Astrocyte of the spinal cord (primary cell): ENCODE measurements at places on chromosomes 7 and 10.

- no peak for DNase-seq
Measured at GRCh38 chr10:11429439-11430052, 181.9 kb downstream of the USP6NL start.

DNA sequence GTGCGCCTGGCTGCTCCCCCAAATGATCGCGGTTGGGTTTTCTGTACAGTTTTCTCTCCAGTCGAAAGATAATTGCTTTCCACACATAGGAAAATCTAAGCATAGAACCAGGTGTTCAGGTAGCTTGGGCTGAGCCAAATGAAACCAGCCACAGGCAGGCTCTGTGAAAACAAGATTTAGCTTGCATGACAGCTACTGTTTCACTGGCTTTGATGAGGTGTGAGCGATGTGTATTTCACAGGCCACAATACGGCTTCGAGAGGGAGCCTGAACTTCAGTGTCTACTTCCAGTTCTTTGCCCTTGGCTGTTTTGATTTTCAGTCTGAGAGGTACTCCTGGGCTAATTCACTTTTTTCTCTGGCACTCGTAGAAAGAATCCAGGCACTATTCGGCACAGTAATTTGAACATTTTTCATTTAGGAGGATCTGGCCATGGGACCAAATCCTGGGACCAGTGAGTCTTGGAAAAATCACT is 110.5 kb downstream of the JCAD start:
- DNase-seq = no peak

DNA sequence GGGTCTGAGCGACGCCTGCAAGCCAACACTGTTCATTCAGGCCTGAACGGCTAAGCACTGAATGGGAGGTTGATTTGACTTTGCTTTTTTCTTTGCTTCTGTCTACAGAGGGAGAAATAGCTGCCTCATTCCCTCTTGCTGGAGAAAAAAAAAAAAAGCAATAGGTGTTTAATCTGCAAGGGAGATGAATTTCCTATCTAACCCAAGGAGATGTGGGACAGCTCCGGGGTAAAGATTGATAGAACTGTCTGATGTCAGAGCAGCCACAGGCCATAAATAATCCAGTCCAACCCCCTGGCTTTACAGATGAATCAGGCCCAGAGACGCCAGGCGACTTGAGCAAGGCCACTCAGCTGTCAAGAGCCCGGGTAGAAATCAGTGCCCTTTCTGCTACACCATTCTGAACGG is 168.0 kb downstream of the ARHGAP12 start:
- DNase-seq = no peak

DNA sequence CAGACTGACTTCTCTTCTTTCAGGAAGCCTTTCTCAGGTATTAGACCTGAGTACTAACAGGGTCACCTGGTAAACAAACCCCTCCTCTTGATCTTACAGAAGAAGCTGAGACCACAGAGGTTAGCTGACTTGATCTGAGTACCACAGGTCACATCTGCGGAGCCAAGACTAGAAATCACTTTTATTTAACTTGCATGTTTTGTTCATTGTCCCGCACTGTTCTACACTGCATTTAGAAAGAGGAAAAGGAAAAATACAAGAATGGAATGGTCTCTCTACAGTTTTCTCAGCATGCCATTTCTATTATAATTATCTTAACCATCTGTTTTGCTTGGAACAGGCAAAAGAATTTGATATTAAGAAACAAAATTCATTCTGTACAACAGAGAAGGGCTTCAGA is 245.6 kb upstream of the ETV1 start:
- DNase-seq = no peak

GRCh38 chr10:133195096-133195495 is 34.9 kb upstream of the UTF1 start:
- no peak for DNase-seq

DNA sequence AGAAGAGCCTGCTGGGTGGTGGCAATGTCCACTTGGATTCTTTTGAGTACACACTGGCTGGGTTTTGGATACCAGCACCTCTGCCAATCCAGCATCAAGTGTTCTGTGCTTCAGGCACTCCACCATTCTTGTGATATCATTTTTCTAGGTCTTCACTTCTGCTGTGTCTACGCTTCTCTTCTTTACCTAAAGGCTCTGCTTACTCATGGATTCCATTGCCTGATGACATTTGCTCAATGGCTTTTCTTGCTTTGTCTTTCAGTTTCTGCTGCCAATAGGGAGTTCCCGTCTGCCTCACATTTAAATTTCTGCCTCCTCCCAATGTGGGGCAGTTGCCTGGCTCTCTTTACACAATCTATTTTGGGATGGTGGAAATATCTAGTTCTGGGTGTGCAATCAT is 12.7 kb upstream of the PAPSS2 start:
- no peak for DNase-seq

DNA sequence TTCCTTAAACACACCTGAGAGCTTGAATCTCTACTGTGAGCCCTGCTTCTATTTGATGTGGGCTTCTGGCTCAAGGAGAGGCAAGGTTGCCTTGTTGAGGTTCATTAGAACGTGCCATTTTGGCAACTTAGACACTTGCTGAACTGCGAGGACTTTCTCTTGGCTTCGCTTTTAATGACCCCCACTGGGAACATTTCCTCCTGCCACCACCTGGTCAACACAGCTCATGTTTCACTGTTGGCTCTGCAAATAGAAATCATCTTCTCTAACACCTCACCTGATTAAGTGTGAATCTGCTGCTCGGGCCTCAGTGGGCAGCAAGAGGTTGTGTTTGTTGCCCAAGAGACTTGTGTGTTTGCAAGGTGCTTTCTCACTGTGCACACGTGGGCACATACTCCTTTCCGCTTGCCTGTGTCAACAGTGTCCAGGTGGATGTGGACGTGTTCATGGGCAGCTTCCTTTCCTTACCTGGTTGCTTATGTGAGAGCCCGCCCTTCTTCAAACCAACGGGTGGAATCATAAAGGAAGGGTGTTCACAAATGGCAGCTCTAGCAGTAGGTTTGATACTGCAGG is 147.0 kb downstream of the NRP1 start:
- no peak for DNase-seq

DNA sequence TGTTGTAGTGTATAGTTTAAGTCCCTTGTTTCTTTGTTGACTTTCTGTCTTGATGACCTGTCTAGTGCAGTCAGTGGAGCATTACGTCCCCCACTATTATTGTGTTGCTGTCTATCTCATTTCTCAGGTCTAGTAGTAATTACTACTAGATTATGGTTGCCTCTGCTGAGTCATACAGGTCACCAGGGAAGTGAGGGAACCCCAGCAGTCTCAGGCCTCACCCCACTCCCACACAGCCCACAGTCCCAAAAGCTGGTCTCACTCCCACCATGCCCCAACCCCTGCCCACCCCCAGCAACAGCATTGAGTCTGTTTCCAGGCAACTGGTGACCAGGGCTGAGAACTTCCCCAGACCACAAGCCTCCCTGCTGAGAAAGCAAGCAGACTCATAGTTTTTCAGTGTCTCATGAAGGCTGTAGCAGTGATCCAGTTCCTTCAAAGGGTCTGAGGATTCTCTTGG is 88.0 kb downstream of the PLXDC2 start:
- DNase-seq = peak; percentile 94

- DNase-seq = no peak
Measured at GRCh38 chr7:157080111-157080730, 58.5 kb upstream of the UBE3C start.

DNA sequence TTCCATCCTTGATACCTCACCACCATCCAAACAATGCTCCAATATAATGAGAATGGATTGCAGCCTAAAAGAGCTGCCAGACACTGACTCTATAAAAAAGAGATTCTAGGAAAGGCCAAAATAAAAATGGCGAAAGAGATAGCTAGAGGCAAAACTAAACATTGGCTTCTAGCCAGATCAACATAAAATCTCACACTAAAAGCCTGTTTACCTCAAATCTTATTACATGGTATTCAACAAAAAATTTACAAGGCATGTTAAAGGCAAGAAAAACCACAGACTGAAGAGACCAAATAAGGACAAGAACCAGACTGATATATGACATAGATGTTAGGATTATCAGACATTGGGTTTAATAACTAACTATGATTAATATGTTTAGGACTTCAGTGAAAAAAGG is 1127.0 kb downstream of the DNAJB9 start:
- DNase-seq = no peak

DNA sequence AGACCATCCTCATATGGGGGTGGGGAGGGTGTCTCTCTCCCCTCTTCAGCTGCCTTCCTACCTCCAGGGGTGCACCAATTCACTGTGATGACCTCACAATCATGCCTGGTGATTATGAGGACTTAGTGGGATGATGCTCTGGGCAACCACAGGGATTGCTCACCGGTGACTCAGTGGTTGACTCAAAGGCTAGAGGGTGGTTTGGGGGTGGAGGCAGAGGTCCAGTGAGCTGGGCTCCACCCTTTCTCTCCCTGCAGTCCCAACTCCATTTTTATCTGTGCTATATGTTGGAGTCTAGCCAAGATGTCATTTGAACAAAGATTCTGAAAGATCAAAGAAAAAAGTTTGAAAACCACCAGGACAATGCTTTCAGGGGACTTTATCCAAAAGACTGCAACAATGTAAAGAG is 286.9 kb downstream of the KCNMA1 start:
- peak; percentile 99 for DNase-seq

DNA sequence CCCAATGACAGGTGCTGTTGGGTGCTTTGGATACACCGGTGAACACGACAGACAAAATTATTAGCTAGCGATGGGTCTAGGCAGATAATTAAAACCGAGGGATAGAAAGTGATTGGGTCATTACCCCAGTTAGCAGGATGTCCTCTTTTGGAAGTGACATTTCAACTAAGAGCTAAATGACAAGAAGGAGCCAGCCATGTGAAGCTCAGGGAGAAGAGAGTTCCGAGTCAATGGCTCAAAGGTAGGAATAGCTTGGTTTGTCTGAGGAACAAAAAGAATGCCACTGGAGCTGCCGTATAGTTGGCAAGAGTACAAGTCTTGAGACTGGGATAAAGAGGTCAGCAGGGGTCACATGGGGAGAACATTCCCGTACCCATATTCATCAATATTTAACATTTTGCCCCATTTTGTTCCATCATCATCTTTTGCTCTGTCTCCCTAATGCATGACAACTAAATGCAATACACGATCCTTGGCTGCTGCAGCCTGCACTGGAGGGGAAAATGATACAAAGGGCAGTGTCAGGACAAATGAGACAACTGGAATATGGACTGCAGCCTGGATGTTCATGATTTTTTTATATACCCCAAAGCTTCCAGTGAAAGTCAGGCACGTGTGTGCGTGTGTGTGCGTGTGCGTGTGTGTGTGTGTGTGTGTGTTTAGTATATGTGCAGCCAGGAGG is 115.7 kb downstream of the ICA1 start:
- DNase-seq = no peak

GRCh38 chr10:88893611-88894010 is 13.6 kb downstream of the STAMBPL1 start:
- DNase-seq = no peak

- DNase-seq = no peak
Measured at GRCh38 chr7:112336936-112337576, 113.2 kb upstream of the IFRD1 start.

- DNase-seq = no peak
Measured at GRCh38 chr10:131561897-131562296, 250.4 kb upstream of the TCERG1L start.

DNA sequence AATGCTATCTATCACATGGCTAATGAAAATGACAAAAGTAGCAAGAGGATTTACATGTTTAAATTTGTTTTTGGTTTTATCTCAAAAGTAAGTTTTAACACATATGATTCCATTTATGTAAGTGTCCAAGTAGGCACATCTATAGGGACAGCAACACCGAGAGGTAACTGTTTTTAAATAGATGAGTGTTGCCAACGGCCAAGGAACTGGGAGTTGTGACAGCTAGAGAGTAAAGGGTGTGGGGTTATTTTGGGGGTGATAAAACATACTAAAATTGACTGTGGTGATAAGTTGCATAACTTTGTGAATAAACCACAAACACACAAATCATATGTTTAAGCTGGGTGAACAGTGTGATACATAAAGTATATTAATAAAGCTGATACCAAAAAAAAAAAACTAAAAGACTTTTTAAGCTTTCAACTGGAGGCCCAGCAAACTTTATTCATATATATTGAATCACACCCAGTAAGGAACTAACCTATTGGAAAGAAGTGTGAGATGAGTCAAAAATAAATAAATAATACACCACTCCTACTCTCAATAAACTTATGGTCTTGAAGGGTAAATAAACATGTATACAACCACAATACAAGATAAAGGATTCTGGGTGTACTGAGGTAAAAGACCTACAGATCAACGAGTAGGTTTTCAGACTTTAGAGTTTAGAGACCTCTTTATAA is 33.0 kb downstream of the LRRC72 start:
- DNase-seq = no peak

DNA sequence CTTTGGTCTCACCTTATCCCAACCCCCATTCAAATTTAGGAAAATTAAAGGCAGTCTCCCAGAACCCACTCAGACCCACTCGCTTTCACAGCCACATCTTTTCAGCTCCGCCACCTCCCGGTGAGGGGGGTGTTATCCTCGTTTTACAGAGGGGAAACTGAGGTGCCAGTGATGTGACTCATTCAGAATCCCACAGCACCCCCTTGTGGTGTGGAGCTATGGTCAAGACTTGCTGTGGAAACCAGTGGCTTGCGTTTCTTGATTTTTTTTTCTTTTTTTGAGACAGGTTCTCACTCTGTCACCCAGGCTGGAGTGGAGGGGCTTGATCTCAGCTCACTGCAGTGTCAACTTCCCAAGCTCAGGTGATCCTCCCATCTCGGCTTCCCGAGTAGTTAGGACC is 27.6 kb downstream of the SLC35G1 start:
- DNase-seq = no peak

GRCh38 chr7:82593780-82594179 is 150.2 kb upstream of the CACNA2D1 start:
- DNase-seq = no peak

GRCh38 chr7:29848941-29849340 is 42.6 kb downstream of the WIPF3 start:
- no peak for DNase-seq

DNA sequence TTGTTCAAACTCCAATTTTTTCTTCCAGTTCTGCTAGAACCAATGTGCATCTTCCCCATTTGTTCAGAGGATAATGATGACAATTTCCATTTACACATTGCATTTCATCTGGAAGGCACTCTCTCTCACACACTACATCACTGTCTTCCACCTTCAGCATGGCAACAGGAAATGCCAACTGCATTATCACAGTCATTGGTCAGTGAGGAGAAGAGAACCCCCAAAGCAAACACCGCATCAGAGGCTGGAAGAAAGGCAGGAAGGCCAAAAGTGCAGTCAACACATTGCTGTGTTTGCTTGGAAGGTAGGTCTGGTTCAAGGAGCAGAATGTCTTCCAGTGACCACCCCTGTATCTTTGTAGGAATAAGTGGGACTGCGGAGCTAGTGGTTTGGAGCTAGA is 192.2 kb upstream of the RHOBTB1 start:
- no peak for DNase-seq

- no peak for DNase-seq
Measured at GRCh38 chr7:31006857-31007256, 43.1 kb downstream of the GHRHR start.

GRCh38 chr7:30143748-30144251 is 9.0 kb downstream of the MTURN start:
- DNase-seq = peak; percentile 35
